ENCODE measurements at places on chromosomes 3 and 15.

DNA sequence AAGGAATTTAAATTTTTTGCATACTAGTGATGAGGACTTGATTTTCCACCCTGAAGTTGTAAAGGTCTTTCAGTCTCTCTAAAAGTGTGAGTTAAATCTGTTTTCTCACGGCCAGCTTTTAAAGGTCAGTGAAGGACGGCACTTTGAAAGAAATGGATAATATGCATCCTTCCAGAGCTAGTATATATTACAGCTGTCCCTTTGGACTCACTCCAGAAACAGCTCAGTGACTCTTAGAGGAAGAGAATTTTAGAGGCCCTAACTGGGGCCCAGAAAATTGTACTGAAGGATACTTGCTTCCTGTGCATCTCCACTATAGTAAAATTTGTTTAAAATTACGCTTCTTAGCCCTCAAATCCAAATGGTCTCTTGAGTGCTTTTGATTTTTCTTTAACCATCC, 41.6 kb downstream of the PIK3CA start:
- DNase-seq, result no peak

DNA sequence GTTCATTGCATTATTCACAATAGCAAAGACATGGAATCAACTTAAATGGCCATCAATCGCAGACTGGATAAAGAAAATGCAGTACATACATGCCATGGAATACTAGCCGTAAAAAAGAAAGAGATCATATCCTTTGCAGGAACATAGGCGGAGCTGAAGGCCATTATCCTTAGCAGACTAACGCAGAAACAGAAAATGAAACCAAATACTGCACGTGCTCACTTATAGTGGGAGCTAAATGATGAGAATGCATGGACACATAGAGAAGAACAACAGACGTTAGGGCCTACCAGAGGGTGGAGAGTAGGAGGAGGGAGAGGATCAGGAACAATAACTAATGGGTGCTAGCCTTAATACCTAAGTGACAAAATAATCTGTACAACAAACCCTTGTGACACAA, 57.9 kb downstream of the RASA2 start:
- DNase-seq, result no peak

GRCh38 chr3:136247436-136247835, 2.7 kb upstream of the PCCB start:
- no peak for DNase-seq

DNA sequence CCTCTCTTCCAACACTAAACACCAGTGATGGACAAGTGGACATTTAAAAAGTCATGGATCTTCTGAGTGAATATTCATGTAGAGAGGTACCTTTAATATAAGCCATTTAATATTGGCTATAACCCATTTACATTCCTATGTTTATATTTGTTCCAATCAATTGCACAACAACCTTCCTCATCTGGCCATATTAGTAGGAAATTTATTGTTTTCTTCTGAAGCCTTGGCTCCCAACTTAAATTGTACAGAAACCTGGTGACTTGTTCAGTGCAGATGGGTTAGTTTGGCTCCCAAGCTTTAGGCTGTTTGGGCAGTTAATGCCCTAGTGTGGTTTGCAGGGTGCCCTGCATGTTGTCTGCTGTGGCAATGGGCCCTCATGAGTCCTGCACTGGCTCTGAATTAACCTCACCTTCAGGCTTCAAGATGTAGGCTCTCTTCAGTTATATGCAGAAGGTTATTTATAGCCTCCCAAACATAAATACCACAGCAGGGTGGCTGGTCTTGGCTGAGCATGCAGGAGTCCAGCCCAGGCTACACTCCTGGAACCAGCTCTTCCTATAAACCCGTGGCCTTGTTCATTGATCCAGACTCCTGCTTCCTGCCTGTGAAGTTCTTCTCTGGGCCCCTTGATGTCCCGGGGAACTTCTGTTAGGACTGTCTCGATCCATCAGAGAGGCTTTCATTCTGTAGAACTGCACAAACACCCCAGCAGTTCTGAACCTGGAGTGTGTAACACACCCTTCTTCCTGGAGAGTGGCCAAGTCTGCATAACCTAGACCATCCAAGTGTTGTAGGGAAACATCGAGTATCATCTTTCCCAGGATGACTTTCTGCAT, 57.0 kb downstream of the DUT start:
- no peak for DNase-seq

- no peak for DNase-seq
These were observed 87.5 kb upstream of the MELTF start for GRCh38 chr3:197117114-197117513.
